ENCODE measurements at places on chromosomes 2 and 18.

DNA sequence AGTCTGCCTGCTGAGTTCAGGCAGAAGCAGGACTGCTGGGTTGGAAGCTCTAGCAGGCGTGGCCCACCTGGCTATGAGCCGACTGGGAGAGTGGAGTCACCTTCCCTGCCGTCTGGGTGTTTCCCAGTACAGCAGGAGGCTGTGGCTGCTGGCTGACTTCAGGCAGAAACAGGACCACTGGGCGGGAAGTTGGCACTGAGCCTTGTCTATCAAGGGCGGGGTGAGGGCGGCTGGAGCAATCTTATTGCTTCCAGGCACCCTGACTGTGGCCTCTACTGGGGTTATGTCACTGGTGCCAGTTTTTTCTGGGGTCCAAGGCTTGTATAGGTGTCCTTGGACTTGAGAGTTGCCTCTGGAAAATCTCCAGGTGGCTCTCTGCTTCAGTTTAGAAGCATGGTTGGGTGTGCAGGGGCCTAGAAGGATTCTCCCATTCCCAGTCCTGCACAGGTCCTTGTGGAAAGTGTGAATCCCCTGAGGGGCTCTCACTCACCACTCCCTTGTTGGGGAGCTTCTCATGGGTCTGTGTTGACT lies 30.5 kb downstream of the LTBP1 start:
- DNase-seq, result no peak

- no peak for DNase-seq
Measured at GRCh38 chr2:212052412-212053159, 486.0 kb downstream of the ERBB4 start.

- DNase-seq, result no peak
Measured at GRCh38 chr2:237592425-237592980, 2.0 kb upstream of the RAB17 start.

GRCh38 chr18:27599202-27599829 lies 414.2 kb upstream of the CHST9 start:
- DNase-seq, result no peak

GRCh38 chr18:13548106-13548819 lies 178.1 kb downstream of the FAM210A start:
- DNase-seq, result no peak

DNA sequence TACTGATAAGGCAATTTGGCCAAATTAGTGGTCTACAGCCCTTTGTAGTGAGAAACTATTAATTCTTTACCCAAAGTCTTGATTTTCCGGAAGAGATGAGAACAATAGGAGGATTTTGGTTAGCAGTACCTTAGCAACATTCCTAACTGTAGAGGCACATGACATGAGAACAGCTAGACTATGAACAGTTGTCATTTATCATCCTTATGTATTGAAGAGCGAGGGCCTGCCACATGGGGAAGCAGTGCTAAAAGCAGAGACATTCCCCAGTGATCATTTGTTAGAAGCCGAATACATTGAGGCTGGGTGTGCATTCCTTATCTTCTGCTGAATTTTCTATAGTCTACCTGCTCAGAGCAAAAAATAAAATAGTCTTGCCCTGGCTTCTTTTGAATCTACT lies 65.2 kb downstream of the RBBP8 start:
- no peak for DNase-seq

GRCh38 chr2:169229590-169229989 lies 132.7 kb downstream of the LRP2 start:
- DNase-seq, result no peak

DNA sequence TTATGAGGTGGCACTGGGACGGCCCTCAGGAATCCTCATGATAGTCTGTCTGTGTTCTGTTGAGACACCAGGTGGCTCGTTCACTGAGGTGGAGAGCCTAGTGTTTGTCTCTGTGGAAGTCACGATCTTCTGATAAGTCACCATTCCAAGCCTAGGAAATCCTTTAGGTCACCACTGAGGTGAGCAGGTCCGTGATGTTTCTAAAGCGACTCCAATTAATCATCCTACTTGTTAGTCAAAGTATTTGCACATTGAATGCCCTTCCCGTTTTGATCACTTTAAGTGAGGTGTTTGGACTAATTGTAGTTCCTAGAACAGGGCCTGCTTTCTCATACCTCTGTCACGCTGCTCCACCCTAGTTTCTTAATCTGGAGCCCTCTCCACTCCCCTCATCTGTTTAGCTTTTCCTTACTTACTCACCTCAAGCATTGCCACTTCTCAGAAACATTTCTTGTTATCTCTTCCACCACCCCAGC lies 28.0 kb upstream of the DSG3 start:
- no peak for DNase-seq

- no peak for DNase-seq
Measured at GRCh38 chr2:114786901-114787300, 344.5 kb downstream of the DPP10 start.

GRCh38 chr2:199488772-199489400 lies 31.1 kb upstream of the SATB2 start:
- no peak for DNase-seq

DNA sequence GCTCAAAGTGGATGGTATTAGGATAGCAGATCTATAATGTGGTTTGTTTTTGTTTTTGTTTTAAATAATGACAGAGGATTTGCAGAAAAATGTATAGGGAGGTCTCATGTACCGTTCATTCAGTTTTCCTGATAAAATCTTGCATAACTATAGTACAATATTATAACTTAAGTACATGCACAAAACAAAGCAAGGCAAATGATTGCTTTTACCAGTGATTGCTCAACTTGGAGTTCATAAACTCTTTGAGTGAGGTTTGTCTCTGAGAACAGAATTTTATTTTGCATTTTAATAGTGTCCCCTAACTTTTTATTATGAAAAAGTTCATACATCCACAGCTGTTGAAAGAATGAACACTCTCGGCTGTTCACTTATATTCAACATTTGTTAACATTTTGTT lies 96.6 kb downstream of the MAP4K4 start:
- DNase-seq, result no peak

- no peak for DNase-seq
Measured at GRCh38 chr2:17791121-17791816, 25.0 kb upstream of the MSGN1 start.

GRCh38 chr2:42386682-42387081 lies 25.7 kb upstream of the COX7A2L start:
- no peak for DNase-seq

DNA sequence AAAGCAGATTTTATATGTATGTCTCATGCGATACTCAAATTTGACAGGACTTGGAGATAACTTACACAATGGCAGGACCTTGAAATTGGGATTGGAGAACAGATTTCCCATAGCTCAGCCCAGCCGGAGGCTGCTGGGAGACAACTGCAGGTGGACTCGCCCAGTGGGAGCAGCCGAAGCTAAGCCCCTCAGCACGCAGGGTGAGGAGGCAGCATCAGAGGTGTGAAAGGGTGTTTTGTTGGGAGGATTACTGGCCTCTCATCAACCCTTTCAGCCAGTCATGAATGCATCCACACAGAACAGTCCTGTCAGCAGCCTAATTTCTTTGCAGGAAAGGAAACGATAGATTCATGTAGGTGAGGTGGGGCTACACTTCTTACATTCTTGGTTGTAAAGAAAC lies 110.4 kb upstream of the DYNAP start:
- DNase-seq, result no peak

DNA sequence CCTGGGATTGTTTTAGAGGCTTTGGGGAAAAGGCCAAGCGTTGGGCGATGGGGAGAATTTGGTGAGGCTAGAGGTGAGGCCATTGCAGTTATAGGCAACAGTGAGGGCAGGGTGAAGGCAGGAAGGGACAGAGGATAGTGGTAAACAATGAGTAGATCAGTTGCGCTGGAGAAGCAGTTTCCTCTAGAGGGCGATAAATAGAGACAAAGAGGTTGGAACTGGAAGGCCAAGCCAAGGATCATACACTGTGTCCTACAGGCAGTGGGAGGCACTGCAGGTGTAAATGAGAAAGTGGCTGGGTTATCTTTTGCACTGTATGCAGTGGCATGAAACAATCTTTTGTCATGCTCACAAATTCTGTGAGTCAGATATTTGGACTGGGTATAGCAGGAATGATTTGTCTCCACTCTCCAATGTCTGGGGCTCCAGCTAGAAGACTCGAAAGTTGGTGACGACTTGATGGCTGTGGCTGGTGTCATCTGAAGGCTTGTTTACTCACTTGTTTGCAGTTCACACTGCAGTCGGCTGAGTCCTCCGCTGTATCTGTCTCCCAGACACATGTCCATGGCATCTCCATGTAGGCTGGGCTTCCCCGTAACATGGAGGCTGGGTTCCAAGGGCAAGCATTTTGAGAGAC lies 82.1 kb downstream of the TNP1 start:
- DNase-seq, result no peak

GRCh38 chr18:31061945-31062344 lies 19.4 kb upstream of the DSC3 start:
- no peak for DNase-seq

DNA sequence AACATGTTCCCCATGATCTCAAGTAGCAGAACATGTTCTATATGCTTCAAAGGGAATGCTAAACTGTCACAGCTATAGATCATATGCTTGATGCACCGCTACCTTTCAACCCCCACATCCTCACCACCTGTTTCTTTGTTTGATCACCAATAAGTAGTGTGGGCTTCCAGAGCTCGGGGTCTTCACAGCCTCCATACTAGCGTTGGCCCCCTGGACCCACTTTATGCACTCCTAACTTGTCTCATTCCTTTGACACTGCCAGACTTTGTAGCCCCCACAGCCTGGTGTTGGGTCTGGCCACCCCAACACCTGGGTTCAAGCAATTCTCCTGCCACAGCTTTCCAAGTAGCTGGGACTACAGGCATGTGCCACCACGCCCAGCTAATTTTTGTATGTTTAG lies 11.6 kb upstream of the RBM44 start:
- no peak for DNase-seq

DNA sequence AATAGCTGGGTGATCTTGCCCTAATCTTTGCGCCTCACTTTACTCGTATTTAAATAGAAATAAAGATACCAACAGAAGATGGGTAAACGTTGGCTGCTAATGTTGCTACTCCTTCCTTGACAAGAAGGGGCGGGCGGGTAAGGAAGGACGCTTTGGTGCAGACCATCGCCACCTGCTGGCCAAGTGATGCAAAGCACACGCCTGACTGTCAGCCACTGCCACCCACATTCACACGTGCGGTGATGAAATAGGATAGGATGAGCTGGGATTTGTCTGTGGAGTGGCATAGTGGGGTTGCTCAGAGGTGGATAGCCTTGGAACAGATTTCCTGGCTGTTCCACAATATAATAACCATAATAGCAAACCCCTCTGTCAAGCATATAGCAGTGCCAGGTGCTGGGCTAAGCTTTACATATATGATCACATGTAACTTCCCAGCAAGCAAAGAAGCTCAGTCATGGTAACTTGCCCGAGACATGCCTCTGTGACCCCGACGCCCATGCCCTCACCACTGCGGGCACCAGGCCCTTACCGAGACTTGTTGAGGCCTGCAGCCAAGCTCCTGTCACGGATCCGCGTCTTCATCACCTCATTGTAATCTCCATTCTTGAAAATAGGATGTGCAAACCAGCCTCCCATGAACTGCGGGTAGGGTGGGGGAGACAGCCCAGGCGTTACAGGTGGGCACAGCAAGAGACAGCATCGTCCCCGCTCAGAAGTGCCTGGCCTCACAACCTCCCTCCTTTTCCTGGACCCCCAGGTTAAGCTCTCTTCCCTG lies 39.3 kb downstream of the LCT start:
- peak; percentile 71 for DNase-seq

GRCh38 chr2:27255187-27255586 lies 7.7 kb downstream of the SLC30A3 start:
- no peak for DNase-seq

DNA sequence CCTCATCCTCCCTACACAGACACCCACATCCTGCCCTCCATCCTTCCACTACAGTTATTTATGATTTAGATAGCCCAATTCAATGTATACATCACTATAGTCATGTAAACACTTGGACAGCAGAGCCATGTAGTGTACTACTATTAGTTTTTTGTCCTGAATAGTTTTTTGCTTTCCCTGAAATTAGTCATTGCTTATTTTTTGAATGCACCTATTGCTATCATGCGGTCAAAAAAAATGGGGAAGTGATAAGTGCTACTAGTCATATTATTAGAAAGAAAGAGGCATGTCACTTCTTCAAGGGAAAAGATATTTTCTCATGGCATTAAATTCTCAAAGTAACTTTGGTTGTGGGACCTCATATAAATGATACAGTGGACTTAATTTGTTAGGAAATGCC lies 6.8 kb upstream of the GREB1 start:
- no peak for DNase-seq

GRCh38 chr18:79092874-79093273 lies 23.7 kb downstream of the ATP9B start:
- no peak for DNase-seq

- DNase-seq, result no peak
Measured at GRCh38 chr2:64934530-64934929, 54.7 kb upstream of the SLC1A4 start.

- no peak for DNase-seq
Measured at GRCh38 chr2:190947141-190947540, 66.5 kb downstream of the GLS start.

DNA sequence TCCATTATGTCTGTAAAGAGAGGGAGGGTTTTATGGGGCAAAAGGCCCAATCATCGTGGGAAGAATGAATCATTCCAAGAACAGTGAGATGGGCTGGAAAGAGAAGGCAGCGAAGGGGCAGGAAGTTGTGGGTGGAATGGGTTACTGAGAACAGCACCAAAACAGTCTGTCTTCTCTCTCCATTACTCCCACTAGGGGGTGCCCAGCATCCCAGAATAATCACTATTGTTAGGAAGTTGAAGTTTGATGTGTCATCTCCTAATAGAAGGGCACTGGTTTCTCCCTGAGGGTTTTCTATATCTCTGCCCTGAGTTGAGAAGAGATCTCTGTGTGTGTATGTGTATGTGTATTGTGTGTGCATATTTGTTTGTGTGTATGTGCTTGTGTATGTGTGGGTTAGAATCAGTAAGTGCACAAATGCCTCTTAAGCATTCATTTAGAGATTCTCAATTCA lies 76.6 kb upstream of the MAP4K3 start:
- DNase-seq, result peak; percentile 22

DNA sequence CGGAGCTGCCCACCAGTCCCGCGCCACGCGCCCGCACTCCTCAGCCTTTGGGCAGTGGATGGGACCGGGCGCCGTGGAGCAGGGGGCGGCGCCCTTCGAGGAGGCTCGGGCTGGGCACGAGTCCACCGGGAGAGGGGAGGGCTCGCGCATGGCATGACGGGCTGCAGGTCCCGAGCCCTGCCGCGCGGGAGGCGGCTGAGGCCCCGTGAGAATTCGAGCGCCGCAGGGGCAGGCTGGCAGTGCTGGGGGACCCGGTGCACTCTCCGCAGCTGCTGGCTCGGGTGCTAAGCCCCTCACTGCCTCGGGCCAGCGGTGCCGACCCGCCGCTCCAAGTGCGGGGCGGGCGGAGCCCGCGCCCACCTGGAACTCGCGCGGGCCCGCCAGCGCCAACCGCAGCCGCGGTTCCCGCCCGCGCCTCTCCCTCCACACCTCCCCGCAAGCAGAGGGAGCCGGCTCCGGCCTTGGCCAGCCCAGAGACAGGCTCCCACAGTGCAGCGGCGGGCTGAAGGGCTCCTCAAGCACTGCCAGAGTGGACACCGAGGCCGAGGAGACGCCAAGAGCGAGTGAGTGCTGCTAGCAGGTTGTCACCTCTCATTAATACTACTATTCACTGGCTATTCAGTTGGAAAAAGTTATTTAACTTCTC lies 3.6 kb upstream of the TTC21B start:
- no peak for DNase-seq
